ENCODE measurements at places on chromosomes 11 and 22.

DNA sequence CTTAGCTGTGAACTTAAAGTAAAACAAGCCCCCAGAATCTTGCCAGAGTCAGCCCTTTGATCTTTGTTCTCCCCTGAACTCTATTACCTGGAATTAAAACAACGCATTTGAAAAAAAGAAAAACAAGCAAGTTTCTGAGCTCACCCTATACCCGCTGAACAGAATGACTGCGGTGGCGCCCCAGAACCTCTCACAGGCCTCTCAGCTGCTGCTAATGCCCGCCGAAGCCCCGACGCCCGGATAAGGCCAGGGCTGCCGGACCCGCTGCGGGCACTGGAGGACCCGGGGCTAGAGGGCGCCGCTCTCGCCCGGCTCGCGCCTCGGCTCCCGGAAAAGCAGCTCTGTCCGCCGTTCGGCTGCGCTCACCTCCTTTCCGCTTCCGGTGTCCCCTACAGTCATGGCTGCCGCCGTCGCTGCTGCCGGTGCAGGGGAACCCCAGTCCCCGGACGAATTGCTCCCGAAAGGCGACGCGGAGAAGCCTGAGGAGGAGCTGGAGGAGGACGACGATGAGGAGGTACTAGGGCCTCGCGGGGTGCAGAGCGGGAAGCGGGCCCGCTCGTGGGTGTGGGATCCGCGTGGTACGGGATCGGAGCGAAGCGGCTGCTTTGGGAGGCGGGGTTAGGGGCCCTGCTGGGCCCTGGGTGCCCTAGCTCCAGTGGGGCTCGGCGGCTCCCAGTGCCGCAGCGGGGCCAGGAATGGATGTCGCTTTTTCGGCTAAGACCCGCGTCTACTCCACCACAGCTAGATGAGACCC lies at the start of gene TOMM22:
Gene TOMM22, plus strand, starts transcription at position 376 of the 754 bp plus-strand sequence. Its CDS starts 22 bp downstream, at position 398.
- peak; percentile 87 for DNase-seq
- peak within 1 kb of the TSS; percentile 90 for H3K4me3 ChIP-seq
- H3K4me1 ChIP-seq = peaks cover 24% of the 10 kb centered on the region
- peaks cover 19% of the 10 kb centered on the region for H3K36me3 ChIP-seq

- H3K4me1 ChIP-seq = peaks cover 67% of the 10 kb centered on the region
- H3K27ac ChIP-seq = peak overlapping the region; percentile 70
- H3K4me3 ChIP-seq = no peak overlapping the region
Observed at GRCh38 chr22:24437741-24438328, 10.4 kb downstream of the ADORA2A start.

DNA sequence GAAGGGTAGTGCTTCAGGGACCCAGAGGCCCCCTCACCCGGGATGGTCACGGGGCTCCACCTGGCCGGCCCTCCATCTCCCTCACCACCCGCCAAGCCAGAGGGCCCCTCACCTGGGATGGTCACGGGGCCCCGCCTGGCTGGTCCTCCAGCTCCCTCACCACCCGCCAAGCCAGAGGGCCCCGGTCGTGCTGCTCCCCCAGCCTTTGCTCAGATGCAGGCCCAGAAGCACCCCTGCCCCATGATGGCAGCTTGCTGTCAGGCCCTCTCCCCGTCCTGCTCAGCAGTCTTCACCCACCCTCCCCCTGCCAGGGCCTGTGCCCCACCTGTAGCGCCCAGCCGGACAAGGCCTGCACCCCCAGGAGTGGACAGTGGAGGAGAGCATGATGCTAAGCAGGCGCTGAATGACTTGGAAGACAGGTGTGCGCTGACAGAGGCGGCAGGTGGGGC lies 7.3 kb downstream of the DENND6B start:
- no peak overlapping the region for H3K27ac ChIP-seq
- DNase-seq = no peak
- no peaks in the 10 kb centered on the region for H3K36me3 ChIP-seq
- H3K27me3 ChIP-seq = no peaks in the 10 kb centered on the region

- no peaks in the 10 kb centered on the region for H3K36me3 ChIP-seq
- peaks cover 5% of the 10 kb centered on the region for H3K27me3 ChIP-seq
- H3K4me1 ChIP-seq = no peaks in the 10 kb centered on the region
- no peak for DNase-seq
Observed at GRCh38 chr11:61657566-61658290, 22.5 kb upstream of the DAGLA start.

DNA sequence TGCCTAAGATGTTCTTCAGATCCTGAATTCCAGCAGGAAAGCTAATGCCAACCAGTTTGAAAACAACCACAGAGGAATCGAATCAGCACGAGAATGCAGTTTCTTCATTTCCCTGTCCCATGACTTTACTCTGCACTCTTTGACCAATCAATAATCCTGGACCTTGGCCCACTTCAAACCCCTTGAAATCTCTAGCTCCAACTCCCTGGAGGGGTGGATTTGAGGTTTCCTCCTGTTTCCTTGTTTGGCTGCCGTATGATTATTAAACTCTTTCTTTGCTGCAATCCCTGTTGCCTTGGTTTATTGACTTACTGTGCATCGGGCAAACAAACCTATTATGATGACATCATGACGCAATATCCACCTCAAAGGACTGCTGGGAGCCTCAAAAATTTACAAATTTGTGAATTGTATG lies 109.3 kb downstream of the FBXO7 start:
- H3K27ac ChIP-seq = no peak overlapping the region
- no peaks in the 10 kb centered on the region for H3K36me3 ChIP-seq
- no peak overlapping the region for H3K4me3 ChIP-seq
- H3K4me1 ChIP-seq = no peaks in the 10 kb centered on the region
- H3K27me3 ChIP-seq = no peaks in the 10 kb centered on the region

DNA sequence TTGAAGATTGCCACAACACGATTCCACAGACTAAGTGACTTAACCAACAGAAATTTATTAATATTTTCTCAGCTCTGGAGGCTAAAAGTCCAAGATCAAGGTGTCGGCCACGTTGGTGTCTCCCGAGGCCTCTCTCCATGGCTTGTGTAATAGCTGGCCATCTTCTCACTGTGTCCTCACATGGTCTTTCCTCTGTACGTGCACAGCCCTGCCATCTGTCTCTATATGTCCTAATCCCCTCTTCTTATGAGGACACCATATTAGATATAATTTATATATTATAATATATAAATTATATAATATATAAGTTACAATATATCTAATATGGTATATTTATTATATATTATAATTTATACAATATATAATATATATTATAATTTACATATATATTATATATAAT lies 25.1 kb upstream of the SCGB1A1 start:
- H3K4me1 ChIP-seq = peaks cover 16% of the 10 kb centered on the region
- no peak for DNase-seq
- no peaks in the 10 kb centered on the region for H3K36me3 ChIP-seq
- H3K27ac ChIP-seq = no peak overlapping the region
- peaks cover 9% of the 10 kb centered on the region for H3K27me3 ChIP-seq

GRCh38 chr11:109854731-109855130 lies 238.5 kb upstream of the ZC3H12C start:
- no peak for DNase-seq
- H3K4me1 ChIP-seq = no peaks in the 10 kb centered on the region
- no peak overlapping the region for H3K4me3 ChIP-seq
- H3K27ac ChIP-seq = no peak overlapping the region

- H3K36me3 ChIP-seq = no peaks in the 10 kb centered on the region
- no peak overlapping the region for H3K27ac ChIP-seq
- H3K27me3 ChIP-seq = no peaks in the 10 kb centered on the region
- DNase-seq = no peak
Observed at GRCh38 chr22:34099278-34099677, 179.0 kb upstream of the LARGE1 start.

- no peak overlapping the region for H3K27ac ChIP-seq
- no peaks in the 10 kb centered on the region for H3K27me3 ChIP-seq
- H3K4me1 ChIP-seq = peaks cover 2% of the 10 kb centered on the region
- no peak for DNase-seq
- H3K4me3 ChIP-seq = no peak overlapping the region
Observed at GRCh38 chr11:5713695-5714094, 22.6 kb upstream of the OR56B1 start.

DNA sequence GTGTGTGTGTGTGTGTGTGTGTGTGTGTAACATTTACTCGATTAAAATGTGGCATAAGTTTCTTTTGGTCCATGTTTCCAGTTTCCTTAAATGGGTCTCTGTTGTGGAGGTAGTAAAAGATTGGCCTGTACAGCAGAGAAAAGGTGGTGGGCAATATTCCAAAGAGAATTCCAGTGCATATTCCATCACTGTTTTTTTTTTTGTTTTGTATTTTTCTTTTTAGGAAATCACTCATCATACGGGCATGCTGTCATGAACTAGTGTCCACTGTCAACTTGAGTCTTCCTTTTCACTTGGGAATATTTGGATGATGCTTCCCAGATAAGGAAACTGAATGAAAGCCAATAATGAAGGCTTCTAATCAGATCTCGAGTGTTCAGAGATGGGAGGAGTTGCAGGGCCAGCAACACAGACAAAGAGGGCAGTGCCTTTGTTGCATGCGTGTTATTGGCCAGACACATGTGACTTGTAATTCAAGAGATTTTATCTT lies 95.2 kb upstream of the PDGFD start:
- no peaks in the 10 kb centered on the region for H3K27me3 ChIP-seq
- no peak for DNase-seq
- no peak overlapping the region for H3K4me3 ChIP-seq
- no peak overlapping the region for H3K27ac ChIP-seq

- no peak overlapping the region for H3K27ac ChIP-seq
Observed at GRCh38 chr22:32627091-32627490, 152.5 kb downstream of the FBXO7 start.

DNA sequence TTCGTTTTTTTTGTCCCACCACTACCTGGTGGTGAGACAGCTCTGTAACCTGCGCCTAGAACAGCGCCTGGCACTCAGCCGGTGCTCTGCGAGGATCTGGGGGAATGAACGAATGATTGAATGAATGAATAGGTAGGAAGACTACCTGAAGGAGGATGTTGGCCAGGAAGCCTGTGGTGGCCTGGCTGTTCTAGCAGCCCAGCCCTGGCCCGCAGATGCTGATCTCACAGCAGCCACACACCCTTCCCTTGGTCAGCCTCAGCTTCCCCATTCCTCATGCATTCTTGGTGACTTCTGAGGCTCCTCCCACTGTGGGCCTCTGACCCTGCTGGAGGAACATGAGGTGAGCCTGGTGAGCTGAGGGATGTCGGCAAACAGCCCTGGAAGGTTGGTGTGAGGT lies 3.7 kb downstream of the TRPM5 start:
- peaks cover 19% of the 10 kb centered on the region for H3K27me3 ChIP-seq
- no peak overlapping the region for H3K27ac ChIP-seq
- no peak for DNase-seq
- peaks cover 16% of the 10 kb centered on the region for H3K4me1 ChIP-seq

DNA sequence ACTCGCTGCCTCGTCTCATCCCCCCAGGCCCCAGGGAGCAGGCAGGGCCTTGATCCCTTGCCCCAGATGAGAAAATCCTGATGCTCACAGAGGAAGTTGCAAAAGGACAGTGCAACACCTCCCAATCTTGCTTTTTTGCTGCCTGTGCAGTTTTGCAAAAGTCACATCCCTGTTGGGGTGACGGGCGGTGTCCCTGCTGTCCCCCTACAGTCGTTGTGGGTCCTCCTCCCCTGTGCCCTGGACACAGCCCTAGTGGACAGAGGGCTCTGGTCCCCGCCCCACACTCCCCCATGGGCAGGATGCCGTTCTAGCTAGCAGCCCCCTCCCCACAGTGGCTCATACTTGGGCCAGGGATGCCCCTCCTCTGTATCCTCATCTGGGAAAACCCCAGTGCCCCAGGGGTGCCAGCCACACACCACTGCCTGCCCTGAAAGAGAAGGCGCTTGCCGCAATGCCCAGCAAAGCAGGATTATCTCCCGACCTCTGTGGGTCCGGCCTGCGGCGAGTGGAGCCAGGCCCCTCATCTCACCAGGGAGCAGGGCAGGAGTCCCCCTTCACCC lies 18.4 kb upstream of the CTSD start:
- no peaks in the 10 kb centered on the region for H3K27me3 ChIP-seq
- no peaks in the 10 kb centered on the region for H3K4me1 ChIP-seq
- DNase-seq = no peak
- H3K4me3 ChIP-seq = no peak overlapping the region
- H3K36me3 ChIP-seq = no peaks in the 10 kb centered on the region

DNA sequence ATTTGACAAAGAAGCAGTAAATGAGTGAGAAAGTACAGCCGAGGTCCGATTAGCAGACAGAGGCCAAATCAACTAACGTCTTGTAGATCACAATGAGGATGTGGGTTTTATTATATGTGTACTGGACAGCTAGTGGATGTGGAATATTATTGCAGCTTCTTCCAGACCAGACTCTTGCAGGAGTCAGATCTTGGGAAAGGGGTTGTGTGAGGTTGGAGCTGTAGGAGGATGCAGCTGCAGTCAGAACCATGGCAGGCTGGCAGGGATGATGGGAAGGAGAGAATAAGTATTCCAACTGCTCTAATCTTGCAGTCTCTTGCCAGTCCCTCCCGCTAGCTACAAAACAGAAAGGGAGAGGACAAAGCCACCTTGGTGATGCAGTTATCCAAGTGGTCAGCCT lies 46.8 kb upstream of the LDLRAD3 start:
- no peak overlapping the region for H3K27ac ChIP-seq
- H3K36me3 ChIP-seq = no peaks in the 10 kb centered on the region
- no peak for DNase-seq
- no peaks in the 10 kb centered on the region for H3K4me1 ChIP-seq

GRCh38 chr11:69167130-69167915 lies 11.6 kb downstream of the SMIM38 start:
- H3K27ac ChIP-seq = no peak overlapping the region
- H3K27me3 ChIP-seq = no peaks in the 10 kb centered on the region
- H3K36me3 ChIP-seq = no peaks in the 10 kb centered on the region
- no peak for DNase-seq
